ENCODE measurements at places on chromosomes 12 and 14.
A peak's percentile ranks its signal among the peaks of the same experiment; 100 is the strongest.

DNA sequence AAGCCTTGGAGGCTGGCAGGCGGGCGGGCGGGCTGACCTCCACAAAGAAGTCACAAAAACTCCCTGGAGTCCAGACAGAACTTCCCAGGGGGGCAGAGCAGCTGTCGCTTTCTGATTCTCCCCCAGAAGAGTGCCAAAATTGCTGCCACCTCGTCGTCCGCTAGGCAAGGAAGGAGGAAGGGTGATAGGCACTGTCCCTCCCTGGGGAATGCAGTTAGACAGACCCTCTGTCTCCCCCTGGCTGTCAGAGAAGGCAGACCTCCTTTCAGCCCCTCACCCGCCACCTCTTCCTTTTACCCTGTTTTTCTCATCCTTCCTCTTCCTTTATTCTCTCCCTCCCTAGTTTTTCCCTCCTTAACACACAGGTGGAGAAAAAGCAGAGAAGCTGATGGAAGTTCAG is 18.7 kb downstream of the GRIN2B start:
- DNase-seq: peak; percentile 79

DNA sequence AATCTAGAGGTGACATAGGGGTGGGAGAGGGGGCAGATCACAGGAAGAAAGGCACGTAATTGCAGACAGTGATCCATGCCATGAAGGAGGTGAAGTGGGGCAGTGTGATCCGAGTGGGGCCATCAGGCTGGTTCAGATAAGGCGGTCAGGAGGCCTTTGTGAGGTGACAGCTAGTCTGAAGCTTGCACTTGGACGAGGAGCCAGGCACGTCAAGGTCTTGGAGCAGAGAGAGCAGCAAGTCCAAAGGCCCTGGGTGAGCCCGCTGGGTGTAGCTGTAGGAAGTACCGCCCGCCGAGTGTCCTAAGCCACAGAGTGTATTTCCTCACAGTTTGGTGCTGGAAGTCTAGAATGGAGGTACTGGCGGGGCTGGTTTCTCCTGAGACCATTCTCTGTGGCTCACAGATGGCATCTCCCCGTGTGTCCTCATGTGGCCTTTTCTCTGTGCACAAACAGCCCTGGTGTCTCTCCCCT is 23.6 kb downstream of the RHOF start:
- DNase-seq: no peak

DNA sequence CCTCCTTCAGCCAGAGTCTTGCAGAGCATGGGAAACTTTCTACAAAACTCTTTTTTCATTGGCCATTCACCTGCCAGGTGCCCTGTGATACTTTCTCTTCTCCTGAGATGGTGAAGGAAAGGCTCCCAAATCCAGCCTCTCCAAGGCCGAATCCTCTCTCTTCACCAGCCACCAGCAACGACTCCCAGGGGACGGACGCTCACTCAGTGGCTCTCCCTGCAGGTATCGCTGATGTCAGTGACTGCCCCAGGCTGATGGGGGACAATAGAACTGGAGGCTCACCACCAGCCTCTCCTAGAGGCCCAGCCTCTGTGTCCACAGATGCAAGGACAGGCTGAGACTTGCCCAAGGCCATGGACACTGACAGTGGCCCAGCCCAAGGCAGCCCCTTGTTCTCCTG is 204.1 kb downstream of the BCL11B start:
- DNase-seq: peak; percentile 10

- no peak for DNase-seq
These were observed 278.3 kb downstream of the DPF3 start for GRCh38 chr14:72615451-72616121.

GRCh38 chr14:72942934-72943333 is 16.7 kb downstream of the DCAF4 start:
- DNase-seq: no peak

DNA sequence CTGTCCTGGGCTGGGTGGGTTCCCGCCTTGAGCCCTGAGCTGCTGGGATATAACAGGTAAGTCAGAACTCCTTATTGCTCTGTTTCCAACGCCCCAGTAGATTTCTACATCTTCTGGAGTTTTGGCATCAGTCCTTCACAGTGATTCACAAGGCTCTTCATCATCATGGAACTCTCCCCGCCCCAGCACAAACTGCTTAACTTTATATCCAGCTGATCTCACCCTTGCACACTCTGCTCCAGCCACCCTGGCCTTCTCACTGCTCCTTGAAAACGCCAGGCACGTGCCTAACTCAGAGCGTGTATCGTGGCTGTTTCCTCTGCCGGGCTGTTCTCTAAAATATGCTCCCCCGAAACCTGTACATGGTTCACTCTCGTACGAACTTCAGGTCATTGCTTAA is 264.9 kb downstream of the NOVA1 start:
- DNase-seq: no peak

GRCh38 chr14:100874411-100875091 is 29.0 kb downstream of the RTL1 start:
- no peak for DNase-seq
